ENCODE measurements at places on chromosomes 3 and 15.

- no peak for DNase-seq
Measured at GRCh38 chr3:39407259-39407629, 724 bp downstream of the RPSA start.

GRCh38 chr15:75455424-75455981 is 4.0 kb upstream of the SIN3A start:
- DNase-seq: peak; percentile 83

DNA sequence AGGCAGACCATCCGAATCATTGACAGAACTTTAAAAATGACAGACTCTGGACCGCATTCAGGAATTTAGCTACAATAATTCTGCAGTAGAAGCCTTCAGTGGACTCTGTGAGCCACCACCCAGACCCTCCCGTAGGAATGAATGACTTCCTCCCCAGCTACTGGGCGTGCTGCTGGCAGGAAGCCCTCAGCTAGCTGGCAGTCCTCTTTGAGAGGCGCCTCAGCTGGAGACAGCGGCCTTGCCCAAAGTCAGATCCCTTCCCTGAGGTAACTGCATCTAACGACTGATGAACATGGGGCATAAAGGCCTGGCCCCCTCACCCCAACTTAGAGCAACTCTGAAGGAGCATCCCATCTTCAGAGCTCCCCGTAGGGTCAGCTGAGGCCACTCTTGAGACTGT is 25.8 kb downstream of the CRABP1 start:
- no peak for DNase-seq

GRCh38 chr3:31369637-31370379 is 162.9 kb upstream of the STT3B start:
- no peak for DNase-seq

- DNase-seq: no peak
Measured at GRCh38 chr15:96344060-96344705, 13.7 kb downstream of the NR2F2 start.

GRCh38 chr3:5766848-5767247 is 579.3 kb downstream of the EDEM1 start:
- DNase-seq: no peak

GRCh38 chr15:27234593-27234992 is 263.6 kb downstream of the GABRG3 start:
- no peak for DNase-seq

GRCh38 chr3:69386556-69387385 is 883 bp upstream of the FRMD4B start:
- no peak for DNase-seq

DNA sequence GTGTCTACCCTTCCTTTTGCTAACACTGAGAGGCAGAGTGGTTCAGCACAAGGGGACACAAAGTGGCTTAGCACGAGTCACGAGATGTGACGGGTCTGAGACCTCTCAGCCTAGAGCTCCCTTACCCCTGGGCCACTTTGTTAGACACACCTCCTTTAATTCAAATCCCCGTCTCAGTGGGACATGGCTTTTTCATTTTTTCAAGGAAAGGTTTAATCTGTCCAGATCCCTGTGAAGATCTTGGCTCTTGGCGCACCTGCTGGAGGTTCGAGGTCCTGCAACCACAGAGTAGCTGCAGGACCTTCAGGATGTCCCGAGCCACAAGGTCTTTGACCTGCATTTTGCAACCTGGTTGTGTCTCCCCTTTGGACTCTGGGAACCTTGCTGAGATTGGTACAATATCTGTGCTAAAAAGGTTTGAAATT is 52.0 kb downstream of the LPP start:
- DNase-seq: no peak

GRCh38 chr3:24316887-24317383 is 177.7 kb downstream of the THRB start:
- DNase-seq: no peak

GRCh38 chr3:149080699-149081091 is 5.6 kb downstream of the HLTF start:
- no peak for DNase-seq

DNA sequence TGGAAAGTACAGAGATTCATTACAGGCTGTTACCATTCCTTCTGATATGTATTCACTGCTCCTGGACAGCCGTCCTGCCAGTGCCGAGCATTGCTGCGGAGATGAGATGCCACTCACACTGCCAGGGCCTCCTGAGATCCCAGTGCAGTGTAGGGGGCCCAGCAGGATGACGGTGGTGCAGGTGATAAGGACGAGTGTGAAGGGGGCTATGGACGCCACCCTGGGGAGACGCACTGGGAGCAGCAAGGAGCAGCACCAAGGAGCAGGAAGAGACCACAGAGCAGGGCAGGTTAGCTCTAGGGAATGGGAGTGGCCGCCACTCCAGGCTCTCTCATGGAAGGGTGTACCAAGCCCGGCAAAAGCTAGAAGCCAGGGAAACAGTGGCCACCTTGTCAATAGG is 4.0 kb upstream of the KLF15 start:
- DNase-seq: no peak

- no peak for DNase-seq
Measured at GRCh38 chr3:69172058-69172457, 49.7 kb upstream of the LMOD3 start.

DNA sequence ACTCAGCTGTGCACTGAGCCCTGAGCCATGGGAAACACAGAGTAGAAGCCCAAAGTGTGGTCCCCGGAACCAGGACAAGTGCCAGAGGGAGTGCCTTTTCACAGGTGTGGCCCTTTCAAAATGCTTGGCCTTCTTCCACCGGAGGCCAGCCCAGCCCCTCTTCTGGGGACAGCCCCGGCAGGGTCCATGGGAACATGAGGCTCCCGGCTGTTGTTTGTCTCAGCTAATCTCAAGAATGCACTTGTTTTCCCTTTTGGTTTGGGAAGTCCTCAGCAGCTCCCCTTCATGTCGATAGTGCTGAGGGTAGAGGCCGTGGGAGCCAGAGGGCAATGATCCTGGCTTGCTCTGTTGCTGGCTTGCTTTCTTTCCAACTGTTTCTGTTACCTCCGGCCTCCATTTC is 91.1 kb upstream of the MRPS22 start:
- DNase-seq: no peak

GRCh38 chr3:175127075-175127662 is 268.0 kb downstream of the NAALADL2 start:
- no peak for DNase-seq

DNA sequence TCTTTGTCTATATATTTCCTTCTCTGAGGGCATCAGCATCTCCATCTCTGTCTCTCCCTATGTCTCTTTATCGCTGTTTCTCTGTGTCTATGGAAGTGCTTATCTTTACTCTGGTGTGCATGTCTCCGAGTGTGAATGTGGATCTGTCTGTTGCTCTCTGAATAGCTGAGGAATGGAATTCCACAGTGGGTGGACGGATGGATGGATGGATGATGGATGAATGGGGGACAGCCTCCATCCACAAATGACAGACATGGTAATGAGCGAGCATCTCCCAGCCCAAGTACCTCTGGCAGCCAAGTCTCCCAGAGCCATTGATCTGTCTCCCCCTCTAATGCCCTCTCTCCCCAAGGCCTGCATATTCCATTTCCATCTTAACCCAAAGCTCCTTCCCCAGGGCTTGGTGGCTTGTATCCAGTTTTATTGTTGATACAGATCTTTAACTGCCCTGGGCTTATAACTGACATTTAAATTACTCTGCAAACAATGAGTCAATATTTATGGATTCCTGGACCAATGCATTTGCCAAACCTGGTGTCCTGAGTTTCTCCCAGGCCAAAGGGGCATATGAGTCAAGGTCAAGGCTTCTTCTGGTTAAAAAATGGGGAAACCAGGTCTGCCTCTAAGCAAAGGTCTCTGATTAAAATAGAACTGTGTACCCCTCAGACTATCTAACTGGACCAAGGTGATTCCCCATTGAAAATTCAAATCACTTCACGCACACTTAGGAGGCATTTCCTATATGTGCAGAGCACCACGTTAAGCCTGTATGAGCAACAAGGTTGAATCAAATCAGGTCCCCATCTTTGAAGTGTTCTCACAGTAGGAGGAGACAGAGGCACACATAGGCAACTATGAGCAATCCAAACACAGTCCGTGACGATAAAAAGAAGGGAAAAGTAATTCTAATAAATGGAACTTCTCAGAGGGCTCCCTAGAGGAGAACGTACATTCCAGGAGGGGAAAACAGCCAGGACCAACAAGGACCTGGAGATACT is 109.9 kb downstream of the TLE3 start:
- no peak for DNase-seq

DNA sequence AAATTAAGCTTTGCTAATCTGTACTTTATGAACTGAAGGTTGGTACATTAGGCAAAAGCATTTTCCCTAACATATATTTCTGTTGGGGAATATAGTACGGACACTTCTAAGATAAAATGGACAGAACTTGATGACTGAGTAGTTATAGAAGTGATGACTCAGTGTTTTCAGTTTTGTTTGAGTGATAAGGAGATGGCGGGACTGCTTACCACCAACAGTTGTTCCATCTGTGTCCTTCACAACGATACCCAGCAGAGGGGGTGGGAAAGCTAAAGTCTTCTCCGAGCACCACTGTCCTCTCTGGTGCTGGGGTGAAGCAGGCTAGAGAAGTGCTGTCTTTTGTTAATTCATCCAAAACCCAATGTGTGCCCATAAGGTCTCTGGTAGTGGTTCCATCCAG is 195.8 kb downstream of the CD47 start:
- no peak for DNase-seq

DNA sequence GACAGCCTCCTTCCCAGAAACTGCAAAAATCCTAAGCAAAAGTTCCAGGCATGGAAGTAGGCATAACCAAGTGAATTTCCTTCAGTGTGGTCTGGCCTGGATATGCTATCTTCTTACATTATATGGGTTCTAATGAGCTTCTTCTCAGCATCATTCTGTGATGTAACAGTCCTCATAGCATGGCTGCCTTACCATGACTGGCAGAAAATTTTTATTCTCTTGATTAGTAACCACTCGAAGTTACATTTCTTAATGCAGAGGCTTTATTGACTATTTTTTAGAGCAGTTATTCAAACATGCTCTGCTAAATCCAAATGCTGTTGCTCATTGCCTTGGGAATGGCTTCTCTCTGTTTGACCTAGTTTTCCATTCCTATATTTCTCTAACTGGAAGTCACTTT is 21.1 kb upstream of the CPNE4 start:
- DNase-seq: no peak

GRCh38 chr3:182671942-182672341 is 121.4 kb upstream of the ATP11B start:
- no peak for DNase-seq

DNA sequence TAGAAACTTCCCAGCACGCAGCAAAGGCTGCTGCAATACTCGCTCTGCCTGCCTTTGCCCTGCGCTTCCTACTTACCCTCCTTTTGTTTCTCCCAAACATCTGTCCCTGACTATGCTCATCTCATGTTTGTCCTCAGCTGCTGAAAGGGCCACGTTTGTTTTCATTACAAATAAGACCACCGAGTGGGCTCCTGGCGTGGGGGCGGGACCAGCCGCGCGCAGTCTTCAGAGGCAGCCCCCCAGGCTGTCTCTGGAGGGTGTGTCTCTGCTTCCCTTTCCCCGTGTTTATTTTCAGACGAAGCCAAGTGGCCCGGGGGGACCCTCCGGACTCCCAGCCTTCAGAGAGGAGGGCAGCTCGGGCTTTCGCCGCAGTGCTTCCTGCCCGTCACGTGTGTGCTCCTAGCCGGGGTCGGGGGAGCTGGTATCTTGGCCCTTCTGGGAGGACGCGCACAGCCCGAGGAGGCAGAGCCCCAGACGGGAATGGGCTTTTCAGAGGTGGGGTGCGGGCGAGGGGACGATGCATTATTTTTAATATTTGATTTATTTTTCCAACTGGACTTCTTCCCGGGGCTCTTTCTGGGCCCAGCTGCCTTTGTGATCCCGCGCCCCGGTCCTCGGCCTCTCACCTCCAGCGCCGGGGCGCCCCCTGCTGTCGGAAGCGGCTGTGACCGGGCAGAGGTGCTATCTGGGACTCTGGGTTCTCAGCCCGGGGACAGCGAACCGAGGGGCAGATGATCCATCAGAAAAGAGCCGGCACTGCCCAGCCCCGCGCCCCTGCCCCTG is 70.0 kb upstream of the CGNL1 start:
- peak; percentile 82 for DNase-seq

Data from T-helper 9 cell (primary cell).